ENCODE measurements at places on chromosomes 7 and 10. TPM values are rescaled to one million over a fixed set of nuclear protein-coding genes. Genes with fewer than 3 reads are reported as not detected.

Gene PVRIG
- total RNA-seq: not detected

DNA sequence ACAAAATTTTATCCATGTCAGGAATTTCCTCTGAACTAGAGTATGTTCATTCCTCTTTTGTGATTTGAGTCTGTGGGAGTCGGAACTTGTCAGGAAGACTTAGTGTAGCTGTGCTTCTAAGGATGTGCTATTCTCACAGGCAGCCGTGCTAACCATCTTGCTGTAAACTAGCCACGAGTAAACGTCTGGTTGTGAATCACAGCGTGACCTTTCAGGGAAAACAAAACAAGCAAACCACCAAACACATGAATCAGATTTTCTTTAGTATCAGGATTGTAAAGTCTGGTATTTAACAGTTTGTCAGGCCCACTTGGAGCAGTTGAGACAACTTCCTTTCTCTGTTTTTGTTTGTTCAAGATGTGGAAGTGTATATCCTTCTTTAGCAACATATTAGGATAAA is 32.0 kb downstream of the AUTS2 start:
- DNase-seq: no peak

- DNase-seq: no peak
These were observed 166.7 kb downstream of the DNAJB9 start for GRCh38 chr7:108736221-108736891.

Gene HTR7
- total RNA-seq: 0.18 TPM

- DNase-seq: peak; percentile 17
These were observed 26.1 kb upstream of the RSU1 start for GRCh38 chr10:16843252-16843870.

GRCh38 chr10:71753091-71753959 is 20.0 kb downstream of the VSIR start:
- DNase-seq: no peak

- no peak for DNase-seq
These were observed 19.1 kb upstream of the SPOCK2 start for GRCh38 chr10:72107325-72108003.

DNA sequence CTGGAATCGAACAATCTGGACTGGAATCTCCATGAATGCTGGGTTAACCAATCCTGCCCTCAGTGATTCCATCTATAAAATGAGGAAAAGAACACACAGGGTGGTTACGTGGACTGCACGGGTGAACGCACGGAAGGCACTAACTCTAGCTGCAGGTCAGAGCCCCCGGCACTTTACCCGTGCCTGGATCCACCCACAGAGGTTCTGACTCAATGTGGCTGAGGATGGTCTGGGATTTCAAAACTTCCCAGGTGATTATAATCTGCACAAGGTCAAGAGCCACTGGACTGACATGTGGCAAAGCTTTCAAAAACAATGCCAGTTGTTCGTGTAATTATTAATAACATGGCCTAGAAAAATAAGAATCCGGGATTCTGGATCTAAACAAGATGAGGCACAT is 29.2 kb downstream of the KIAA1549 start:
- DNase-seq: no peak

Gene BCL7B
- 65.1 TPM for total RNA-seq

Gene TYW1B
- 1.9 TPM for total RNA-seq

DNA sequence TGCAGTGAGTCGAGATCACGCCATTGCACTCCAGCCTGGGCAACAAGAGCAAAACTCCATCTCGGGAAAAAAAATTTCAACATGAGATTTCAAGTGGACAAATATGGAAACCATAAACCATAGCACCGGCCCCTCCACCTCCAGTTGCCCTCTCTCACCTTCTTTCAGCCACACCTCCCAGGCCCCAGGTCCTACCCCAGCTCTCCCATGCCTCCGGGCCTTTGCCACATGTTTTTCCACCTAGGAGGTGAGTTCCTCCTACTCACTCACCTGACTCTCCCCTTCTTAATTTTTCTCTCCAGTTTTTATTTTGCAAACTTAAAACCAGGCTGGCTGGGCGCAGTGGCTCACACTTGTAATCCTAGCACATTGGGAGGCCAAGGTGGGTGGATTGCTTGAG is 13.7 kb upstream of the CLDN4 start:
- DNase-seq: no peak

- DNase-seq: no peak
These were observed 415.6 kb downstream of the EXOC4 start for GRCh38 chr7:133668296-133669060.

GRCh38 chr10:86371691-86372090 is 5.1 kb upstream of the GRID1 start:
- DNase-seq: no peak

- DNase-seq: no peak
These were observed 62.9 kb upstream of the TMEM72 start for GRCh38 chr10:44848211-44848610.

DNA sequence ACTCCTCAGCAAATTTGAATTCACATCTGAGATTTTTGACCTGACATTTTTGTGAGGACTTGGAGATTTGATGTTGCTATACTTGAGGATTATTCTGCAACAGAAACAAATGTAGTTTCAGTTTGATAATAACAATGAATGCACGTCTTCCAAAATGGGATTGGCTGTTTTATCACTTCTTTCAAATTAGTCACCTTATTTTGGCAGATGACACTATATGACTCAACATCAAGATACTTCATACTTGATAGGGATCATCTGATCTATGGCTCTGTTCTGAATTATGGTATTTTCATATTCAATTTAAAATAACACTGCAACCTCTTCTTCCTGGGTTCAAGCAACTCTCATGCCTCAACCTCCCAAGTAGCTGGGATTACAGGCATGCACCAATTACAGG is 24.2 kb downstream of the ARL5B start:
- no peak for DNase-seq

- DNase-seq: no peak
These were observed 122.6 kb downstream of the INHBA start for GRCh38 chr7:41579961-41580935.

DNA sequence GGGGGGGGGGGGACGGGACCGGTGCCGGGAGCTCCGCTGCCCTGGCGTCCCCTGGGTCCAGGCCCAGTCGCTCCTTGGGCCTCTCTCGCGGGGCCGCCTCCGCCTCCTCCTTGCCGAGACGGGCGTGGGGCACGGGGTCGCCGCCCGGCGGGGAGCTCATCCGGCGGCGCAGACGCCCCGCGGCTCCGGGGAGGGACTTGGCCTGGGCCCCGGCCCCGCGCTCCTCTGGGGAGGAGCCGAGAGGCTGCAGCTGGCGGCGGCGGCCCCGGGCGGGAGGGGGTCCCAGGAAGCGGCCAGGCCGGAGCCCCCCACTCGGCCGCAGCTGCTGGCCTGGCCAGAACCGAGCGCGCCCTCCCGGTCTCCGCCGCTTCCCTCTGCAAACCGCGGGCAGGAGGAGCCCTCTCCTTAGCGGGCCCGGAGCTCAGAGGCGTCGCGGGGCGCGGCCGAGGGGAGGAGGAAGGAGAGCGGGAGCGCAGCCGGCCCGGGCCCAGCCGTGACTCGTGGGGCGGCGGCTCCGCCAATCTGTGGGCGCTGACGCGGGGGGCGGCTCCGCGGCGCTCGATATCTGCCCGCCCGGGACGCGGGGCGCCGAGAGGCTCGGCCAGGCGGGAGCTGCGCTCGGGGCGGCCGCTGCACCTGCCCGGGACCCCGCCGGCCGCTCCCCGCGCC is at the start of gene FAM20C:
Gene FAM20C (plus strand): TSS at position 591 of the 669 bp plus-strand sequence. CDS start 629 bp downstream, outside the sequence.
- peak; percentile 85 for DNase-seq

GRCh38 chr10:72367301-72367960 is 12.7 kb upstream of the DNAJB12 start:
- no peak for DNase-seq

DNA sequence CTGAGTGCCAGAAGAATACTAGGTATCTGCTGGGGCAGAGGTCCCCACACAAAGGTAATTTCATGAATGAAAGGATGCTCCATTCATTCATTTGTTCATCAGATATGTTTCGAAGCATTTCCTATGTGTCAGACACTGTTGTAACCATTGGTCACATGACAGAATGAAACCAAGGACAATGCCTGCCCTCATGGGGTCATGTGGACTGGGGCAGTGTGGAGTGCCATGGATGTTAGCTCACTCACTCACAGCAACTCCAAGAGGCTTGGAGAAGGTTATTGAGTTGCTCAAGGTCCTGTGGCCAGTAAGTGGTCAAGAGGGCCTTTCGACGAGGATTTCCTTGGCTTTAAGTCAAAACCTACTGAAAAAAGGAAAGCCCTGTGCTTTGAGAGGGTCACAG is 223.5 kb downstream of the ARHGAP12 start:
- DNase-seq: no peak

DNA sequence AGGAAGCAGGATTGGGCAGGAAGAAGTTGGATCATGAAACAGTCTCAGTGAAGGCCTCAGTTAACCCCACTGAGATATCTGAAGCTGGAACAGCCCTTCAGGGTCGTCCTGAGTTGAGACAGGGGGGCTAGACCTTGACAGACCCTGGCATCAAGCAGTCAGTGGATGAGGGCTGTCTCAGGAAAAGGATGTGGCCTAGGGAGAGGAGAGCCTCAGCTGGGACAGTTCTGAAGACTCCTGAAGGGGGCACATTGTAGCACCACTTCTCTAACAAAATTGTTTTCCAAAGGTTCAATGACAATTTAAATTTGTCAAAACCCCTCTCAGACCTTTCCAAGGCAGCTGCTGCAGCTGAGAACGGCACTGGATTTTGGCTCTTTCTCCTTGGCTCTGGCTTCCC is 15.8 kb upstream of the SLK start:
- no peak for DNase-seq

GRCh38 chr10:50596456-50596855 is 27.3 kb downstream of the SGMS1 start:
- DNase-seq: no peak

DNA sequence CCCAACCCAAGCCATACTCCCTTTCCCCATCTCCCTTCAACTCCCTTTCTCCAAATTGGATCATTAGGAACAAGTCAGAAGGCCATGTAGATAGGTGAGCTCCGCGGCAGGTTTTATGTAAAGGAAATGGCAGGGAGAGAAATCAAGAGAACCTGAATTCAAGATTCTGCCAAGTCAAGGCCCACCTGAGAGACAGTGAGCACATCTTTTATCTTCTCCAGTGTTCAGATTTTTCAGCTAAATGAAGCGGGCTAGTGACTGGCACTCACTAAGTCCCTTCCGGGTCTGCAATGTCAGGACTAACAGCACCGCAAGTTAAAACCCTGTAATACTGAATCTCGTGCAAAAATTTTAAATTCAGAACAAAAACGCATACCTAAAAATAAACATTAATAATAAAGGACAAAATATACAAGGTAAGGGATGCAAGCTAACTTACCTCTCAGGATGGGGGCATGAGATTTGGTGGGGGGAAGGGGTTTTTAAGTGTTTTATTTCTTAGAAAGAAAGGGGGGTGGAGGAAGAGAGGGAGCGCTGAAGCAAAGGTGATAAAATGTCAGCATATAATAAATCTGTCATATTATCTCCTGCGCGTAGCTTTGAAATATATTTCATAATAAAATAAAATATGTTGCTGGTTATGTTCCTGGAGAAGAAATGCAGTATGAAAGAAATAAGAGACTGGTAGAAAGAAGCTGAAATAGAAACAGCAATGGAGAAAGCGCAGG is 17.6 kb downstream of the TCAF1 start:
- DNase-seq: no peak

GRCh38 chr7:110486549-110486948 is 604.4 kb upstream of the LRRN3 start:
- DNase-seq: no peak

- DNase-seq: no peak
These were observed 122.0 kb downstream of the TPK1 start for GRCh38 chr7:144713850-144714249.

GRCh38 chr10:11179516-11180105 is 161.9 kb downstream of the CELF2 start:
- no peak for DNase-seq

DNA sequence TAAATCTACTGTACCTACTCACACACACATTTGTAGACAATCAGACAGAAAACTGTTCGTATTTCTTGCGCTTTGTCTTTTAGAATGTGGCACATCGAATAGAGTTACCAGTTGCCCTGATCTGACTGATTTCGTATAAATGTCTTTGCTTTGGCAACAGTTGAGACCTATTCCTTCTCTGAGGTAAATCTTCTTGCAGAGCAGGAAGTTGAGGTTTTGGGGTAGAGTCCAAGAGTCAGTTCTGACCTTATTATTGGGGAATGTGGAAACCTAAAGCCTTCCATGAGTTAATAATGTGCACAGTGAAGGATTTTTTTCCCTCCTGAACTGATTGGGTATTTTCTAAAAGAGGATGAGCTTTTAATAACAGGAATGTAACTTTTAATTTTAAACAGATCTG is 135.3 kb downstream of the KIAA1217 start:
- no peak for DNase-seq

Gene INA
- not detected for total RNA-seq

GRCh38 chr10:21526860-21527597 is 1.5 kb upstream of the SKIDA1 start:
- peak; percentile 71 for DNase-seq

GRCh38 chr7:74280985-74281384 is 8.2 kb upstream of the CLIP2 start:
- no peak for DNase-seq

DNA sequence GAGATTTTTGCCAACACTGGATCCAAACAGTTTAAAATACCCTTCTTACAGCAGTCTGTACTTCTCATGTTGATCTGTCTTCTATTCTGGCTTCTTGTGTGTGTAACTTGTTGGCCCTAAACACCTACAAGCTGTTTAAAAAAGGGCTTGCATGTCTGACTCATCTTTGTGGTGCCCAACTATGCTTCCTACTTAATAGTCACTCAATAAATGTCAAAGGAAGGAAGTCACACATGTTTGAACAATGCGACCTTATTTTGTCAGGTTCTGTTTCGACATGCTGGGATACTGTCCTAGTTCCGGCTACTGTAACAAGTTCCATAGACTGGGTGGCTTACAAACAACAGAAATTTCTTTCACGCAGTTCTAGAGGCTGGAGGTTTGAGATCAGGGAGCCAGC is 9.4 kb upstream of the GRK5 start:
- DNase-seq: no peak

Gene SCIN
- not detected for total RNA-seq

Gene CDC123
- 50.5 TPM for total RNA-seq

Gene C10orf90
- total RNA-seq: not detected

DNA sequence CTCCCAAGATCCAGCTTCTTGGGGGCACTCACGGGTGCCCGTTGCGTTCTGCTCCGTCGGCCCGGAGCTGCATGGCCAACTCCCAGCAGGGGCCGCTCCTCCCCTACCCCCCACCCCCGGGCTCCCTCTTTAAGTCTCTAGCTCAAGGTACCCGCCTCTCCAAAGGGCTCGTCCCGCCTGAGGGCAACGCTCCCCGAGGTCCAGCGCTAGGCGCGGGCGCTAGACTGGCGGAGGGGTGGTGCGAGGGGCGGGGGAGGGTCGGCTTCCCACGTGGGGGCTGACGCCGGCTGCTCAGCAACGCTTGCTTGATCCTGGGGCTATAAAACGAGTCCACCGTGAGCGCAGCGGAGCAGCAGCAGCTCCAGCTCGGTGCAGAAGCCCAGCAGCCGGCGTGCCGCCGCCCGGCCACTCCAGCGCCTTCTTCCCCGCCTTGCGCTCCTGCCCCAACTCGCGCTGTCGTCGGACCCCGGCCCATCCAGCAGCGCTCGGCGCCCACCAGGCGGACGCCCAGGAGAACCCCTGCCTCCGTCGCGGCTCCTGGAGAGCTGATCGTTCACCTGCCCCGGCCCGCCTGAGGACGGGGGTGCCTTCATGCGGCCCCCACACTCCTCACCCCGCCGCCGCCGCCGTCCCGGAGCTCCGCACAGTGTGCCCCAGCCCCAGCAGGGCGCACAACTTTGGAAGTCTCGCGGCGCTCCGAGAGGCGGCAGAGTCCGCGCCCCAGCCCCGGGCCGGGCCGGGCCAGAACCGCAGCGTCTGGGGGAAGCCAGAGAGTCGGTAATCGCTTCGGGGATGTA is at the start of gene ADRA2A:
Gene ADRA2A (plus strand): TSS at position 348 of the 797 bp plus-strand sequence. CDS start 968 bp downstream, outside the sequence.
- peak; percentile 49 for DNase-seq

Gene FGL2
- total RNA-seq: 11.1 TPM

GRCh38 chr7:39832519-39833085 is 117.5 kb upstream of the CDK13 start:
- no peak for DNase-seq

All from heart right ventricle (tissue), 16 donors.